NB4 (cell line): ENCODE measurements at places on chromosomes 7 and 10.
A peak's percentile ranks its signal among the peaks of the same experiment; 100 is the strongest.

DNA sequence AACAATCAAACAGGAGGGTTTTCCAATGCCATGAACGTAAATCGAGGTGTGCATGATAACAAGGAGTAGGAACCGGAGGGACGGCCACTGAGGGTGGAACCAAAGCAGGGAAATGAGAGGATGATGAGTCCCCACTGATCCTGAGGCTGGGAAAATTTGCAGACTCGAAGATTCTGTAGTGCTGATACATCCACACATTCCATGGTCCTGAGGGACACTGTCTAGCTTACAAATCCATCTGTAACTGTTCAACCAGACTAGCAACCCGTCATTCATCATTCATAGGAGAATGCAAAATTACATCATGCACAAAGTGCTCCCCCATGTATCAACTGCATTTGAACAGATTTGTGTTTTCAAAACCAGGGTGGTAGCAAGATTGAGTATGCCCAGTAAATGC, 189.7 kb downstream of the PTPRN2 start:
- no peak for DNase-seq

- DNase-seq, result peak; percentile 68
These were observed 71.1 kb upstream of the KAT6B start for GRCh38 chr10:74755273-74755672.

- no peak for DNase-seq
These were observed 505.6 kb downstream of the RPS24 start for GRCh38 chr10:78539247-78539766.

DNA sequence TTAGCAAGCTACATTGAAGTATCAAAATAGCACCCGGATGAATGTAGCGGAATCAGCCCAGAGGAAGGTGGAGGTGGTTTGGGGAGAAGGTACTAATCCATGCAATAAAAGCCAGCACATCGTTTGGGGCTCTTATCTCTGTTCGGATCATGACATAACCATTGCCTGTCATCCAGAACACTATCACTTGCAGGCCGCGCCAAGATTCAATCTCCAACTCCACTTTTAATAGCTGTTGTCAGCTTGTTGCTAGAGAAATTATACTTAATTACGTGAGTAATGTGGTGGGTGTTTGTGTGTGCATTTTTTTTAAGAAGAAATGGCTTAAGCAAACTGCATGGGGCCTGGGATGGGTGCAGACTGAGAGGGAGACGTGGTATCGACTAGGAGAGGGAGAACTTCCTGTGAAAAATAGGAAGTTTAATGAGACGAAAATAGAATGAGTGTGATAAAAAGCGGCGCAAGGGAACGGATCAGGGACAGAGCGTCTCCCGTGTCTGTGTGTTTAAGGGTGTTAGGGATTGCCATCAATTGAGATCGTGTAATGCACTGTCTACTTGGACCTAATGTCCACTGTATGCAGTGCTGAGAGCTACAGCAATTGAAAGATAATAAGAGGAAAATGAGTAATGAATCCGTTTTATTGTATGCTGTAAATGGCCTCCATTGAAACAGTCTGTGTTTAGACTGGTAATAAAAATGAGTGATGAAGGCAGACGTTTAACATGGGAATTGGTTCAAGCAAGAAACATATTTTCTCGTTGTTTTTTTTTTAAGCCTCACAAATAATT, 27.6 kb upstream of the SFMBT2 start:
- DNase-seq, result no peak

- DNase-seq, result no peak
These were observed 204.0 kb downstream of the AHR start for GRCh38 chr7:17502213-17503060.

- peak; percentile 31 for DNase-seq
These were observed at the start of gene SEMA3A for GRCh38 chr7:84194484-84195271. Gene SEMA3A (minus strand): TSS chr7:84194789. CDS start chr7:84194586, 203 bp downstream.

DNA sequence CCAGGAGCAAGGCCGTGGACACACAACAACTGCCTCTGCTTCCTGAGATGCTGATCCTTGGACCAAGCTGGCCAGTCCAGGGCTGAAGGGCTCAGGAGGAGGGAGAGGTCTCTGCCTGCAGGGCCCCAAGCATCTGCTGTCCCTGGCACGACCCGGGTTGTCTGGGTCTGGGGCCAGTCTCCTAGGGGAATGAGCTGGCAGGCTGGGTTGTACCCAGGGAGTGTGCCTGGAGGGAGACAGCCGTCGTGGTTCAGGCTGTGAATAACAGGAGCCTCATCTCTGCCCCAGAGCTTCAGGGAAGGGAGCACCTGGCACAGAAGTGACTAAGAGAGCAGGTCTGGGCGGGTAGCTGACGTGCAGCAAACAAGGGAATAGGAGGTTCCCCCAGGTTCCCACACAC, 17.9 kb upstream of the SERPINE1 start:
- DNase-seq, result no peak

DNA sequence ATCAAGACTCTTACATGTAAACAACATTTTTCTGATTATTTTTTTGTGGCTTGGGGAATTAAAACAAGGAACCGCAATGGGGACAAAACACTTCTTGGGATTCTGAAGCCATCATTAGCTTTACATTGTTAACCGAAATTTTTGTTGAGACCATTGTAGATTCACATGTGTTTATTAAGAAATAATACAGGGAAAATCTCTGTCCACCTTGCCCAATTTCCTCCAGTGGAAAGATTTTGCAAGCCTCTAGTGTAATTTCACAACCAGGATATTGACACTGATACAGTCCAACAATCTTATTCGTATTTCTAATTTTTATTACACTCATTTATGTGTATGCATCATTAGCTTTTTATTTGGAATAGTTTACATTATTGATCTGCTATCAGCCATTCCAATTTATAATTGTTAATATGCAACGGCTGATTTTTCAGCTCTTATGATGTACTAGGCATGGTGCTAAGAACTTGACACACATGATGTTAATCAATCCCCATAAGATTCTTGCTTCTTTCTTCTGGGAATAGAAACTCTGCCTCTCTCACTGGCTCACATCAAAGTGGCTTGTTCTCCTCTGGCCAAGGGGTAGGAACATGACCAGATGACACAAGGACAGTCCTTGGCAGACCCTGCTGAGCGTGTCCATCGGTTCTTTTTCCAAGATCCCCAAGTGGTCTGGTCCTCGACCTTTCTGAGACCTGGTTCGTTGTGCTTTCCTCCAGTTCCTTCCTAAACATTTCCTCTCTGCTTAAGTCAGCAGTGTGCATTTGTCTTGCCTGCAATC, 137.6 kb downstream of the ADAM12 start:
- no peak for DNase-seq

DNA sequence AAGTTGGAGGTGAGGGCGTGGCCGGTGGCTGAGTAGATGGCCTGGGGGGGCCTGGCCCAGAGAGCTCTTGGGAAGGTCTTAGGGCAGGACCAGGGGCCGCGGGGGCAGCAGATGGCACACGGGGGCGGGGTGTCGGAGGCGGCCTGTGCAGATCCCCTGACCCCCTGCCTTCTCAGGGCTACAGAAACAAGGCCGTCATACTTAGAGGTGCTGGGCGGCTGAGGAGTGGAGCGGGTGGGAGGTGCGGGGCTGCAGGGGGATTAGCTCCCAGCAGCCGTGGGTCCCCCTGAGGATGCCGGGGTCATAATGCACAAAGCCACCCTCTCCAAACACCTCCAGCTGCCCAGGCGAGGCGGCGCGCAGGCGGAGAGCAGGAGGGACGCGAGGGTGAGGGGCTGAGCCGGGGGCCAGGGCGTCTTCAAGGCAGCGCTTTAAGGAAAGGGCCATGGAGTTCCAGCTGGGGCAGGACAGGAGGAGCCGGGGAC, 40.4 kb upstream of the ZNF32 start:
- DNase-seq, result no peak

GRCh38 chr10:124338276-124338925, 80.3 kb downstream of the OAT start:
- peak; percentile 28 for DNase-seq

DNA sequence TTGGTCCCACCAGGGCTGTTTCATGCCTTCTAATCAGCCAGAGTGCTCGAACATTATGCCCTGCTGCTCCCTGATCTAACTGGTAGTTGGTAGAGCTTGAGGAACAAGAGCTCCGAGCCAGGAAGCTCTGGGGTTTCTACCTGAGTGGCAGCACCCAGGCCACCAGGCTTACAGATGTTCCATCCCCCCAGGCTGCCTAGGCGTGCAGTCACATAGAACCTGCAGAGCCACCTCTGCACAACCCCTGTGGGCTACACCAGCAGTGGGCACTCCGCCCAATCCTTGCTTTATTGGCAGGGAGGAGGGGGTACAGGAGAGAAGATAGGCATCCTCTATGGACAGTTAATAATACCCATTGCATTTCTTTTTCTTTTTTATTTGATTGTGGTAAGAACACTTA, 21.8 kb downstream of the MAP3K8 start:
- DNase-seq, result no peak

DNA sequence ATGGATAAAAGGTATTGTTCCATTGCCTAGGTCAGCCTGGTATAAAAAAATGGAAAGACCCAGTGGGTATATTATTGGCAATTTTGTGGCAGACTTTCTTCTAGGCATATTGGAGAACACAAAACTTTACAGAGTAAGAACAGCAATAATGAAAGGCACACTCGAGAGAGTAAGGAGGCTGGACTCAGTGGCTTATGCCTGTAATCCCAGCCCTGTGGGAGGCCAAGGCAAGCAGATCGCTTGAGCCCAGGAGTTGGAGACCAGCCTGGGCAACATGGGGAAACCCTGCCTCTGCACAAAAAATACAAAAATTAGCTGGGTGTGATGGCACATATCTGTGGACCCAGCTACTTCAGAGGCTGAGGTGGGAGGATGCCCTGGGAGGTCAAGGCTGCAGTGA, 158.2 kb downstream of the FAM107B start:
- DNase-seq, result no peak

DNA sequence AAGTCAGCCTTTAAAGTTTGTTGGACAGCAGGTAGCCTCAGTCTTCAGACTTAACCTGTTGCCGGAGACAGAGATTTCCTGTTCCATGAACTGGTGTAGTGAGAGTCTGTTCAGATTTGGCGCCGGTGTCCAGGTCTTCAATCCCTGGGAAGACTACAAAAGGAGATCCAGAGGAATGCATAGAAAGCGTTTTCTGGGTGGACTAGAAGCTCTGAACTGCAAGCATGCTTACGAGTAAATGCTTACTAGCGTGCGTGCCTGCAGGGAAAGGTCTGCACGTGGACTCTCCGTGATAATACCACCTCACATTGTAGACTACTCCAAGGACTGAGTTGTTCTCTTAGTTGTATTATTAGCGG, 878 bp downstream of the GLRX3 start:
- DNase-seq, result peak; percentile 43

DNA sequence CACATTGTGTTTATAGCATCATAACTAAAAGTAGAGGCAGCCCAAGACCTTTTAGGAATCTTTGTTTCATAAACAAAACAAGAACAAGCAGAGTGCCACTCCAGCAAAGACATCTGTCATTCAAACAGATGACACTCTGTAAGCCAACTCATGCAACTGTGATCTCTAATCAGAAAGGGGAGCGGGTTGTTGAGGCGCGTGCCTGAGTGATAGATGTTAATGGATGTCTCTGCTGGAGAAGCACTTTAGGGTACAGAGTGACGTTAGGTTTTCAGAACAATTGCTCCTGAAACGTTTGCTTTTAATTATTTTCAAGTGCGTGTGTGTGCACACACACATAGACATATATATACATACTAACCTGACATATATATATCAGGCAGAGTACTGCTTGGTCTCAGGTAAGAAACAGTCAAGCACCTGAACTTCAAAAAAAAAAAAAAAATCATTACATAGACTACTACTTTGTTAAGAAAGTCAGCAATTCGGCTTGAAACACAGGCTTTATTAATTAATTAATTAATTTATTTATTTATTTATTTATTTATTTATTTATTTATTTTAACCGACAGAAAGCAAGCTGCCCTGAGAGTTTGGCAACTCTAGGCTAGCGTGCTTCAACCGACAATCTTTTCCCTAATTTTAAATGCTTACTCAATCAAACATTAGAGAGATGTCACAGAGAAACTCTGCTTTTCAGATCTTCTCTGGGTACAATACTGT, 109.1 kb downstream of the POU6F2 start:
- no peak for DNase-seq

- DNase-seq, result peak; percentile 9
These were observed 94.2 kb upstream of the IGFBP3 start for GRCh38 chr7:46015107-46015868.

DNA sequence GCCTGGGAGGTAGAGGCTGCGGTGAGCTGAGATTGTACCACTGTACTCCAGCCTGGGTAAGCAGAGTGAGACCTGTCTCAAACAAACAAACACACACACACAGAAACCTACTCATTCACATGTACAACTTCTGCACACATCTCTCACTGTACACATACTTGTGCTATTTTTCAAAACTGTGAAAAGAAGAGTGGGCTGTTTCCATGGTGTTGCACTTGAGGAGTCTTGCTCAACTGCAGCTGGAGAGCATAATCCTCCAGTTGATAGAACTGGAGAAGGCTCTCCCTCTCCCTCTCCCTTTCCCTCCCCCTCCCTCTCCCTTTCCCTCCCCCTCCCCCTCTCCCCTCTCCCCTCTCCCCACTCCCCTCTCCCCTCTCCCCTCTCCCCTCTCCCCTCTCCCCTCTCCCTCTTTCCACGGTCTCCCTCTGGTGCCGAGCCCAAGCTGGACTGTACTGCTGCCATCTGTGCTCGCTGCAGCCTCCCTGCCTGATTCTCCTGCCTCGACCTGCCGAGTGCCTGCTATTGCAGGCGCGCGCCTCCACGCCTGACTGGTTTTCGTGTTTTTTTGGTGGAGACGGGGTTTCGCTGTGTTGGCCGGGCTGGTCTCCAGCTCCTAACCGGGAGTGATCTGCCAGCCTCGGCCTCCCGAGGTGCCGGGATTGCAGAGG, 43.7 kb upstream of the DLD start:
- no peak for DNase-seq

DNA sequence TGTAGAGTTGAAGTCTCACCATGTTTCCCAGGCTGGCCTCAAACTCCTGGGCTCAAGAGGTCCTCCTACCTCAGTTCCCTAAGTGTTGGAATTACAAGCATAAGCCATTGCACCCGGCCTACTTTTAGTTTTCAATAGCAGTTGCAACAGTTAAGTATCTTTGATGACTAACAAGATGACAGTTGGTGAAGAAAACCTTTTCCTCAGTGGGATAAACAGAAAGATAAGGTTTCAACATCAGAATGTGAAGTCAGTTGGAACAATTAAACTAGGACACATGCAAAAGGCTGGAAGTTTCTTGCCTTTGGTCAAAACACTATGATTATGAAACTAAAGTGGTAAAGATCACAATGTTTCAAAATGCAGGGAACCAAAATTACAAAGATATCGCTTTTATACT, 169.2 kb downstream of the ZNF438 start:
- peak; percentile 90 for DNase-seq

GRCh38 chr10:88557658-88558057, 25.5 kb downstream of the RNLS start:
- DNase-seq, result no peak

DNA sequence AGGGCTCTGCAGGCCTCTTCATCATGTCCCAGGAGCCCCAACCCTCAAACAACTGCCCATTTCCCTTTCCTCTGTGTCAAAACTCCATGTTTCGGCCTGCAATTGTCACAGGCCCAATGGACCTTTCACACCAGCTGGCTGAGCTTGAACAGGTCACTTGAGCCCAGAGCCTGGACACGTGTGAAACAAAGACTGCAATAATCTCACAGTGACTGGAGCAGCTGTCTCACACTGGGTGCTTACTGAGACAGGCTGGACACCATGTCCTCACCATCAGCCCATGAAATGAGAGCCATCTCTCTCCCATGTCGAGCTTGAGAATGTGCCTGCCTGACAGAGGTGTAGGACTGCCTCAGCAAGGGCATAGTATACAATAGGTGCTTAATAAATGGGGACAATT, 19.5 kb upstream of the EIF5AL1 start:
- DNase-seq, result no peak

GRCh38 chr10:43427166-43427825, 9.6 kb upstream of the ZNF487 start:
- DNase-seq, result no peak
